ENCODE measurements at places on chromosomes 4 and X.

GRCh38 chrX:9091258-9091657, 57.3 kb upstream of the FAM9B start:
- DNase-seq, result no peak

GRCh38 chr4:4995103-4995907, 24.0 kb downstream of the CYTL1 start:
- peak; percentile 73 for DNase-seq

- no peak for DNase-seq
Measured at GRCh38 chr4:126661194-126661593, 971.6 kb upstream of the INTU start.

GRCh38 chrX:68717196-68717595, 69.7 kb downstream of the STARD8 start:
- no peak for DNase-seq

DNA sequence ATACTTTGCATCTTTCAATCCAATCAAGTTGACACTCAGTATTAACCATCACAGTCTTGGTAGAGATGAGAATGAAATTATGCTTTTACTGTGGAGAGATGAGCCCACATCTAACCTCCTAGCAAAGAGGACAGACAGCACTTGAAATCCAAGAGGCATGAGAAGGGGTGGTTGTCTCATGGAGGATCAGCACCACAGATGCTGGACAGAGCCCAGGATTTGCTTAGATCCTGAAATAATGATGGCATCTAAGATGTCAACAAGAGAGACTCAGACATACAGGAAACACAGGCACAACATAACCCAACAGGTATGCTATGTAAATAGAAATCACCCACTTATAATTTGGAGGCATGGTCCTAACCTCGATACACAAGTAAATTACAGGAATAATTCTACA, 74.3 kb upstream of the VCX2 start:
- no peak for DNase-seq

DNA sequence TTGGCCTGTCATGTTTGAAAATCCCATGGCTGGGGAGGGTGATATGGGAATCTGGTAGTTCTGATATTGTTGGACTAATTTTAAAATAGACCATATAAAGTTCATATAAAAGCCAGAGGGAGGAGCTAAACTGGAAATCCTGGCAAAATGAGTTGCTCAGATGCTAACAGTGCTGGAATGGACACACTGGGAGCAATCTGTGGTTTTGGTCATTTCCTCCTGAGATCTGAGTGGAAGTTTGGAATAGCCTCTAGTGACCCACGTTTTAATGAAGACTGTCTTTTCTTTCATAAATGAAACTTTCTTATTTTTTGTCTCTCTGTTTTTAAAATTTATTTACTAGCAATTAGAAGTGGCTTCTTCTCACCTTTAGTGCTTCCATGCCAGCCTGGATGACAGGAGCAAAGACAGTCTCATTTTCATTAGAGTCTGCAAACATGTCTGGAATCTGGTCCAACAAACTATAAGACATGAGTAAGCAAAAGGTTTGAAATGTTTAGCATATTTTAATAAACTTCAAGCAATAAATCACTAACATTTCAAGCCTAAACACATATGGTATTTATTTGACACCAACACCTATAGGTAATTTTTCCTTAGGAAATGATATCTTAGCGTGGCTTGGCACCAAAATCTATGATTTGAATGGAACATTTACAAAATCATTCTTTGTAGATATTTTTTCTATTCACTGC, 66.6 kb downstream of the METTL14 start:
- no peak for DNase-seq

DNA sequence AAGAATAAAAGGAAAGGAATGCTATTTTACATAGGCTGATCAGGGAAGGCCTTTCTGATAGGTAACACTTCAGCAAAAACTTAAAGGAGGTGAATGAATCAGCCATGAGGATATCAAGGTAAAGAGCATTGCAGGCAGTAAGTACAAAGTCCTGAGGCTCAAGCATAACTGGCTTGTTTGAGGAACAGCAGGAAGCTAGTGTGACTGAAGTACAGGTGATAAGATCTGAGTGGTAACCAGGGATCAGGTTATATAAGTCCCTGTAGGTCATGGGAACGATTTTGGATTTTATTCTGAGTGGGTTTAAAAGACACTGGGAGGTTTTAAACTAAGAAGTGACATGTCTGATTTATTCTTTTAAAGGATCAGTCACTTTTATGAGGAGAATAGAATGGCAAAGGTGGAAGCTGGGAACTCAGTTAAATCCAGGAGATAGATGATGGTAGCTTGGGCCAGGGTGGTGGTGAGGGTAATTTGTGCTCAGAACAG, 47.1 kb upstream of the THOC2 start:
- no peak for DNase-seq

DNA sequence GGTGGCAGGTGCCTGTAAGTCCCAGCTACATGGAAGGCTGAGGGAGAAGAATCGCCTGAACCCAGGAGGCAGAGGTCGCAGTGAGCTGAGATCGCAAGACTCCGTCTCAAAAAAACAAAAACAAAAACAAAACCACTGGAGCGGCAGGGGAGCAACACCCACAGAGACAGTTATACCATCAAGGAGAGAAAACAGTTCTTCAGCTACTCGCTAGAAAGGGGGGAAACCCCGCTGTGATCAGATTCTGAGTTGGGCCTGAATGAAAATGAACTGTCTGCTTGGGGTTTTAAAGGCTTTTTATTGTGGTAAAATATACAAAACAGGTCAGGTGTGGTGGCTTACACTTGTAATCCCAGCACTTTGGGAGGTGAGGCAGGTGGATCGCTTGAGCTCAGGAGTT, 16.8 kb upstream of the IRAK1 start:
- DNase-seq, result no peak

- no peak for DNase-seq
Measured at GRCh38 chrX:120749141-120749846, 119.4 kb upstream of the C1GALT1C1 start.

DNA sequence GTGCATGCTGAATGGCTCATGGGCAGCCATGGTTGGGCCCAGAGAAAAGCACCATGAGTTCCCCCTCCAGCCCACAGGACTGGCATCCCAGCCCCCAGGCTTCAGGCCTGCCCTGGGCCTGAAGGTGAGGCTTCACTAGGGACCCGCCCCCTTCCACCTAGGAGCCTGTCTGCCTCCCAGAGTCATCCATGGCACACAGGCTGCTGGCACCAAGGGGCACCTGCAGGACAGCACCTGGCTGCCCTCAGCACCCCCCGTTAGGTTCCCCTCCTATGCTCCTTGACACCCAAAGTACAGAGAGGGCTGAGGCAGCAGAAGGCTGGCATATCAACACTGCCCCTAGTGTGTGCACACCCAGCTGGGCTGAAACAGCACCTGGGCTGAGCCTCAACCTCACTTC, 566.7 kb upstream of the PCDH7 start:
- no peak for DNase-seq

GRCh38 chr4:182339221-182339641, 96.0 kb downstream of the TENM3 start:
- DNase-seq, result no peak

DNA sequence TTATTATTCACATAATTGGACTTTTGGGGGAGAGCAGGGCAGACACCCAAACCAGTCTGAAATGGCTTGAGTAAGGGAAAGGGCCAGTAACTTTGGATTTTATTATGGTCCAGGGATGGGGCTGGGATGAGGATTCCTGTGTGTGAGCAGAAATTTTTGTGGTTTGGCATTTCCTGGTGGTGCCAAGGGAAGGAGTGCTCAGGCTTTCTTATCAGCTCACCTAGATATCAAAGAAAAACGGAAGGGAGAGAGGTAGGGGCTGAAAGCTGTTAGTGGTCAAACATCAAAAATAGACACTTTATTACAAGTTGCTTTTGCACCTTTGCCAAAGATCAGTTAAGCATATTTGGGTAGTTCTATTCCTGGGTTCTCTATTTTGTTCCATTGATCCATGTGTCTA, 128.5 kb upstream of the DIPK2B start:
- DNase-seq, result no peak

- DNase-seq, result no peak
Measured at GRCh38 chrX:10039821-10040793, 72.9 kb downstream of the CLDN34 start.

DNA sequence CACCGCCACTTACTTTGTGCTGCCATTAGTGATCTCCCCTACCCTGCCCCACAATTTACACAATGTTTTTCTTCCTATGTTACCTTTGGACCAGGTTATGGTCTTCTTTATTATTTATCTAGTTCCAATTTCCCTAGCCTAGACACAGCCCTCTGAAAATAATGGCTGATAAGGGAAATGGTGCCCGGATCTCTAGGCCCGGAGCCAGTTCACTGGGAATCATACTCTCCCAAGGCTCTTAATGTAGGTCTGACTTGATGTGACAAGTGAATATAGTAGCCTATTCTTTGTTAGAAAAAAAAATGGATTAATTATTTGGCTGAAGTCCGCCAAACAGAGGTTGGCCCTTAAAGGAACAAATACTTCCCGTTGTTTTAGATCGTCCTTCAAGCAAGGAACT, 208.0 kb downstream of the RELL1 start:
- no peak for DNase-seq

GRCh38 chr4:3116955-3117354, 42.5 kb downstream of the HTT start:
- DNase-seq, result no peak

GRCh38 chrX:108772549-108772948, 36.2 kb upstream of the IRS4 start:
- DNase-seq, result no peak

- DNase-seq, result no peak
Measured at GRCh38 chrX:14616836-14617235, 87.5 kb downstream of the GLRA2 start.

DNA sequence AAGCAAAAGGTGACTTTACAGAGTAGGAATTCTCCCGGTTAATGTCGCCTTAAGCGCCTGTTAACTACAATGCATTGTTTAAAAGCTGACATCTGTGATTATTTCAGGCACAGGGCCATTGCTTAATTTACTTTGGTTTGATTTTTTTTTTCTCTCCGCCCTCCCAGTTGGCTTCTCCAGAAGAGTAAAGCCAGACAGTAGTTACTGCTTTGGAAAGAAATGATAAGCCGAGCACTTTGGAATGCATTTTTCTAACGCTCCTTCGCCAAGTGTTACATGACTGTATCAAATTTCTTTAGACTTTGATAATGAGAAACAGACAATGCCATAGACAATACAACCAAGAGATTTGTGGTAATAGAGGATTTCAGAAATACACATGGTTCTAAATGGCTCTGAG, 383.0 kb upstream of the TENM3 start:
- DNase-seq, result no peak

DNA sequence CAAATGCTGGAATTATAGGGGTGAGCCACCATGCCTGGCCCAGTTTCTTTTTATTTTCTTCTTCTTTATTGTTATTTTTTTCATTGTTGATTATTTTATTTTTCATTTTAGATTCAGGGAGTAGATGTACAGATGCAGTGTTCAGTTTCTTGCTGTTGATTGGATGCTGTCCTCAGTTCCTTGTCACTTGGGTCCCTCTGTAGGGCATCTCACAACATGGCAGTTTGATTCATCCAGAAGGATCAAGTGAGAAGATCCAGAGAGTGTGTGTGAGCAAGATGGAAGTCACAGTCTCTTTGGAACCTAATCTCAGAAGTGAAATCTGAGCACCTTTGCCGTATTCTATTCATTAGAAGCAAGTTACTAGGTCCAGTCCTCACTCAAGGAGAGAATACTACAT, 20.9 kb downstream of the HMGB3 start:
- no peak for DNase-seq

DNA sequence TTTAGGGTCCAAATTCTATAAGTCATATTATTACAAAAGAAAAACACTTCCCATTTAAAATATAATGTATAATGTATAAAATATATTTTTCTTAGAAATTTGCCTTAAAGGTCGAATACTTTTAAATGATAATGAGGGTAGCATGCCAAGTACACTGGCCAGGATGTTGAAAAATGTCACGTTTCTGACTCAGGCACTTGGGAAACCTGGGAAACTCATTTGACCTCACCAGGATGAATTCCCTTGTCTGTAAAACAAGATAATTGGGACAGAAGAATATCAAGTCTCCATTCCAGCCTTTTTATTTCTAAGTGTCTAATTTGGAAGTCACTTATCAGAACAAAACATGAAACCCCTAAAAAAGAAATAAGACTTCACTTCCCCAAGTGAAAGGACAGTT, 3.4 kb upstream of the SLC39A8 start:
- DNase-seq, result no peak

- DNase-seq, result no peak
Measured at GRCh38 chrX:9681011-9681410, 84.6 kb downstream of the GPR143 start.

DNA sequence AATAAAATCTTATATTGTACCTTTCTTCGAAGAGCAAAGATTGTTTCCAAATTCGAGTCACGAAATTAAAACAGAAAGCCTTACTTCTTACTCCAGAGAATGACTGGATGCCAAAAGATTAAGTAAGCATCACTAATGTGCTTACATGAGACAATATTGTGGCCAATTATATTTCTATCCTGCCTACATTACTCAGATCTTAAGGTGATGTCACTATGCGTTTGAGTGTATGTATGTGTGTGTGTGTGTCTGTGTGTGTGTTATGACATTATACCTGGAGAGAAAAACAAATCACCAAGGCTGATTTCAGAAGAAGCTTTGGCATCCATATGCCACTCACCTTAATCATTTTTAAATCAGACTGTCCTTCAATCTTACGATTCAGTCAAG, 556.3 kb downstream of the PPARGC1A start:
- DNase-seq, result no peak

DNA sequence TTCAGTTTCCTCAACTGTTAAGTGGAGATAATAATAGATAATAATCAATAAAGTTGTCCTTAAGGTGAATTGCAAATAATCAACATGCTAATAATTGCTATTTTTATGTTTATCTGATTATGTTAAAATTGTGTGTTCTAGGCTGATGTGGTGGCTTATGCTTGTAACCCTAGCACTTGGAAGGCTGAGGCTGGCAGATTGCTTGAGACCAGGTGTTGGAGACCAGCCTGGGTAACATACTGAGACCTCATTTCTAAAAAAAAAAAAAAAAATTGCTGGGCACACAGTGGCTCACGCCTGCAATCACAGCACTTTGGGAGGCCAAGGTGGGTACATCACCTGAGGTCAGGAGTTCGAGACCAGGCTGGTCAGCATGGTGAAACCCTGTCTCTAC, 175.2 kb downstream of the GC start:
- no peak for DNase-seq

GRCh38 chr4:38950159-38950558, 82.0 kb downstream of the TMEM156 start:
- DNase-seq, result no peak

- no peak for DNase-seq
Measured at GRCh38 chrX:9644335-9644734, 121.3 kb downstream of the GPR143 start.

DNA sequence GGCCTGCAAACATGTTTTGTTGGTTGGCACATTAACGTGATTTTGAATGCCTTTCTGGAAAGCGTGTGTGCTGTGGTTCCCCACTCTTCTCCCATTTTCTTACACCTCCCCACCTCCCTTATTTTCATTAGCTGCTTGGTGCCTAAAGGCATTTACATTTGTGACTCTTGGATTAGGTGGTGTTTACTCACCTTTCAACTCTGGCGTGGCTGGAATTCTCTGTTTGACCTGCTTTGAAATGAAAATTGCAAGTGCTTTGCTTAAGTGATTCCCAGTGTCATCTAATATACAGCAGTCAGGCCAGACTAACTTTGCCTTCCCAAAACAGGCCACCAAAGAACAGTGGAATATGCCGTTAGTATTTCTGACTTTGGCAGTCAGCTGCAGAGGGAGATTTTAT, 80.5 kb downstream of the NHSL2 start:
- DNase-seq, result no peak

GRCh38 chr4:92021203-92021602, 282.6 kb upstream of the GRID2 start:
- no peak for DNase-seq

- no peak for DNase-seq
Measured at GRCh38 chrX:1597345-1598020, 6.1 kb downstream of the AKAP17A start.

- no peak for DNase-seq
Measured at GRCh38 chr4:3290889-3291321, 1.9 kb upstream of the RGS12 start.
